ENCODE measurements at places on chromosomes 2 and 18.

- DNase-seq, result no peak
Measured at GRCh38 chr2:201513271-201513670, 61.7 kb downstream of the STRADB start.

GRCh38 chr2:100801402-100801801 lies 18.5 kb upstream of the NPAS2 start:
- DNase-seq, result no peak

DNA sequence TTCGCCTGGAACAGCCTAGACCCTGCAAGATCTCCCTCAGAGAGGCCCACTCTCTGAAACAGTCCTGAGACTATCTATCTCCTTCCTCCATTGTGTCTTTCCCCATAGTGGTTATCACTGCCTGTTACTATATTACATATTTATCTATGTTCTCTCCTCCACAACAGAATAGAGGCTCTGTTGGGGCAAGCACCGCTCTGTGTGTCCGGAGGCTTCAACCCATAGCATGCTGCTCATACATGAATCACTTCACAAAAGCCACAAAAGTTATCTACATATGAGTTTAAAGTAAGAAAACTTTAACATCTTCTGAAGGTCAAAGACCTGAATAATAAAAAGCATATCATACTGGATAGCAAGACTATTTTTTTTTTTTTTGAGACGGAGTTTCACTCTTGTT lies 242.1 kb upstream of the HS6ST1 start:
- no peak for DNase-seq

DNA sequence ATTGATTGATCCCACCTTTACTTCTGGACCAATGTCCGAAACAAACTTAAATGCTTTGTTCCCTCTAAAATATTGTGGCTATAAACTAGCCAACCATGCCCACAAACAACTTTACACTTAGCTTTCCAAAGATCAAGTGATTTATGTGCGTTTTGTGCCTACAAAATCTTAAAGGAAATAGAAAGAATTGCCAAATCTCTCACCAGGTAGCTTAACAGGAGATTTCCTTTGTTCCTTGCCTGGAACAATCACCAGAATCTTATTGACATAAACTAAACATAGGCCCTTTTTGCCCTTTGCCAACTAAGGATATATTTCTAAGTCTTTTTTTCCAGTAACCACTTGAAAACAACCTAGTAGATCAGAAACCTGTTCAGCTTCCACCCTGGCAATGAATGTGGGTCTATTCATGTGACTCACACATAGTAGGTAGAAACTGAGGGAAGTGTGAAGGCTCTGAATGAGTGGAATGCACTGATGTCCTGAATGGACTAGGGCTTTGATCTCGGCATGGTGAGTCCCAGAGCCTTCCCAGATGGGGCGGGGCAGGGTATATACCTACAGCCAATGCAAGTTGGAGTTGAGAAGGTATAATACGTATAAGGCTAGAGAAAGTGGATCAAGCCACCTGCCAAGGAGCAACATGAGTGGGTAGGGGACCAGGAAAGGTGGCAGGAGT lies 94.6 kb upstream of the PPP1CB start:
- DNase-seq, result no peak

DNA sequence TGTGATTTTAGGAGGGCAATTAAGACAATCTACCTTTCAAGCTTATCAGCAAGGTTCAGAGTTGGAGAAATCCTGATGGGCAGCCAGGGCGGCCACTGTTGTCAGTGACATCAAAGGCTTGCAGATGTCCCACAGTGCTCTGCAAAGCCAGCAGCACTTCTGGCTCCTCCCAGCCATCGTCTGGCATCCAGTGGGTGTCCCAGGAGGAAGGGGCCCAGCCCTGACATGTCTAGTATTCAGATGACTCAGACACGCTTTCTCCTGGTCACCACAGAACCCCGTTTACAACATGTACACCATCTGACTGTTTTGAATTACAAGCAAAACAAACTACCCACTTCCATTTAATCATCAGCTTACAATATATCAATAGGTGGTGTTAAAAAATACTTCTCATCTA lies 61.4 kb downstream of the CYRIA start:
- DNase-seq, result no peak

DNA sequence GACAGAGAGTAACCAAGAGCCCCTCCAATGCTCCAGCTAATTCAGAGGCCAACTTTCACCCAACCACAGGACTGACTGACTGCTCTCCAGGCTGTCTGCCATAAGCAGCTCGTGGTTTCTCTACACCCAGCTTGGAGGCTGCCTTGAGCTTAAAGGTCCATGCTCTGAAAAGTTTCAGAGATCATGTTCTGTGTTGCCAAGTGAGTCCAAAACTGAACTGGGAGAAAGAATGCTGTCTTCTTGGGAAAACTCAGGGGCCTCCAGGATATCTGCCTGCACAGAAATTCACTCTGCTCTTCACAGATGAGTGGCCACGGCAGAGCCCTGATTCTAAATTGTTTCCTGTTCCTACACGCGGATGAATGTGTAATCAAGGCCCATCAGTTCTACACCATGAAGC lies 51.1 kb downstream of the LPIN2 start:
- no peak for DNase-seq

- DNase-seq, result no peak
Measured at GRCh38 chr18:78699499-78699898, 280.1 kb upstream of the SALL3 start.

GRCh38 chr2:188176620-188177019 lies 115.1 kb upstream of the GULP1 start:
- DNase-seq, result no peak

GRCh38 chr2:180849851-180850250 lies 130.6 kb upstream of the UBE2E3 start:
- no peak for DNase-seq

- DNase-seq, result no peak
Measured at GRCh38 chr2:119315241-119315925, 51.3 kb downstream of the C2orf76 start.

DNA sequence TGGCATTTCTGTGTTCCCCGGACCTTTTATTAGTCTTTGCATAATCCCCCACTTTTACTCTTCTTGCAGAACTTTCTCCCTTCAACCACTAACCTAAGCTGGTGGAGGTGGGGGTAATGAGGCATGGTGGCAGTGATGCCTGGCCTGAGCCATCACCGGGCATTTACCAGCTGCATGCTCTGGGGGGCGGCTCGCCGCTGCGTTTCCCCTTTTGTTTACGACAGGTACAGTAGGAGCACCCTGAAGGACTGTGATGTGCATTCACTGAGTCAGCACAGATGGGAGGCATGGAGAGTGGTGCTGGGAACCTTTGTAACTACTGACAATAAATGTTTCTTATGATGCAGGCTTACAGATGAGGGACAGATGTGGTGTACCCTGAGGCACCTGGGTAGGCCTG lies 46.9 kb downstream of the PLEKHB2 start:
- DNase-seq, result no peak

- no peak for DNase-seq
Measured at GRCh38 chr18:23235336-23235735, 100.1 kb downstream of the CABLES1 start.

DNA sequence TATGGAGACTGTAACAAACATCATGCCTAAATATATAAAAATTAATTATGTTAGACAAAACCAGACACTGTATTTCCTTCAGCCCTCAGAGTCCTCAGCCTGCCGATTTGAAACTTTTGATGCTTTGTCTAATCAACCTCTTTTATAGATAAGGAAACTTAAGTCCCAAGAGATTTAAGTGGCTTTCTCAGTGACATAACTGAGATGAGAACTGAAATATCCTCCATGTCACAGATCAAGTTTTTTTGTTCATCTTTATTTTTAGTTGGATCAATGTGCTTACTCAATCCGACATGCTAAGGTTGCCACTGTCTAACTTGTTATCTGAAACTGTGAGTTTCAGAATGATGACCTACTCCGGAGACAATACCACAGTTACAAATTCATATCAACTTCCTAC lies 72.3 kb downstream of the BARD1 start:
- DNase-seq, result no peak

DNA sequence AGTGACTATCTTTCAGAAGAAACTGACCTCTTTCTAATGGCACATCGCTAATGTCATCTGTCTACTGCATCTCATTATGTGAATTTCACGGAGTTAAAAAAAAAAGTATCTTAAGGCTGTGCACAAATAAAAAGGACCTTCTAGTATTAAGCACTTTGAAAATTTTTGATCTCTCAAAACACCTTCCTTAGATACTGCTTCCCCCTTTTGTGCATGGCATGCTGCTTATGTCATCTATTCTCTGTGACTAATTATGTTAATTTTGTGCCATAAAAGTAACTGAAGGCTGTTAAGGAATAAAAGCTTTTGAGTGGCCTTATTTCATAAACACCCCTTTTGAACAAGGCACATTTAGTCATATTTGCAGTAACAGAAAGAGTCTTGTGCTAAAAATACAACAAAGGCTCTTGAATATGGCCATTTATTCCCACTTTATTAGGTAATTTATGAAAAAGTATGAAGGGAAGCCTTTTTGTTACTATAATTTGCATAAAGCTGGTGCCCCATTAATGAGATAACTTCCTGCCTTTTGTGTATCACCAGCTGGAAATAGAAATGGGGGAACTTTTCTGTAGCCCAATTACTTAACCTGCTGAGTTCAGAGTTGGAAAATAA lies 1412.0 kb upstream of the ZEB2 start:
- no peak for DNase-seq

DNA sequence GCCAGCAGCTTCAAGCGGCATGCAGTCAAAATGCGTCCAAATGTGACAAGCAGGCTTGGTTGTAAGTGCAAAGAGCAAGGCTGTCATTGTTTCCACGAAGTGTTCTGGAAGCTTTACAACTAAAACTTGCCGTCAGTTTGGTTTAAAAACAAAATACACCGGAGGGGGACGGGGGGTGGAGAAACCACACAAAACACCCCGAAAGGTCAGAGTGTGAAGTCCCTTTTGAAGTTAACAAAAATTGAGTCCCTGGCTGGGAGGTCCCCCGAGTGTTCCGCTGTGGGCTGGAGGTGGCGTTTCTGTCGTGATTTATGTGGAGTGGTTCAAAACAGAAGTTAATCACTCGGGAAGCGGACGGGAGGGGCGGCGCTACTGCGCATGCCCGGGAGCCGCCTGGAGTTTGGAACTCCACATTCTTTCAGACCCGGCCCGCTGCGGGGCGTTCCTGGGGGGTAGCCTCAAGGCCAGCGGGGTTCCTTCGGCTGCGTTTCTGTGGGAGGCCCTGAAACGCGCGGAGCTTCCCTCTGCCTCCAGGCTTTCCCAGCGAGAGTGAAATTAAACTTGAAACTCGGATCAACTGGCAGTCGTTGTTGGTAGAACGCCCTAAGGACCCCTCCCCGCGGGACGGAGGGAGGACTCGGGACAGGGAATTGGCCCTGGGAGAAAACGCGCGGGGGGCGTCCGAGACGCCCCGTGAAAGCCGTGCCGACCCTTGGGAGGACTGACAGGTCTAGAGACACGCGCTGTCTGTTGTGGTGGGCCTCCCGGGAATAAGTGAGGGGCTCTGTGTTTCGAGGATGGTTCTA lies 1.4 kb downstream of the TGIF1 start:
- no peak for DNase-seq

DNA sequence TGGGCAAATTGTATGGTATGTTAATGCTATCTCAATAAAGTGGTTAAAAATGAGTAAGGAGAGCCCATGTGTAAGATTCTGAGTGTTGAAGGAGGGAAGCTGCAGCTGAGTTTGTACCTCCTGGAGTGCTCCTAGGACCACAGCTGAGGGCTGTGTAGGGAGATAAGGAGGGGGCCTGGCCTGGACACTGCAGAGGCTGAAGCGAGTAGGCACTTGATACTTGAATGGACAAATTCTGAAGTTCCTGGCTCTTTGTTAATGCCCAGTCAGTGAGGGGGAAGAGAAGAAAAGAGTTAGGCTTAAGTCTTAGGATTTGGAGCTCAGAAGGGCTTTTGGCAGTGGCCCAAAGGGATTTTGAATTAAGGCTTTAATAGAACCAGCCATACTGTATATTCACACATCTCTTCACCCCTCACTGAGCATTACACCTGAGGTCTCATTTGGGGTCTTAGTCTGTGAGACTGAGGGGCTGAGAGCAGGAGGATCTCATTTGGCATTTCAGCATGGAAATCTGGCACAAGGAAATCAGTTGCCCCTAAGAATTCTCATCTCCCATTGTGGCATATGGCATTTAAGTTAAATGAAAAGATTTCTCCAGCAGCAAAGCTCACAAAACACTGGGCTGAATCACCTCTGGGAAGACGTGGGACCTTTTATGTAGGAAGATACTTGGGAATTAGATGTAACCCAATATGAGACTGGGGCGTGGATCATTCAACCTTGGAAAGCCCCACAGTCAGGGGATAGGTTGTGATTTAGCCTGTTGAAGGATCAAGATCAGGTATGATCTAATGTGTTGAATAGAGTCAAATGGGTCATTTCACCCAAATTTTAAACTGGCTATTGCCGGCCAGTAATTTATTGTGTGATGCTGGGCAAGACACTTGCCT lies 46.8 kb downstream of the LIPG start:
- no peak for DNase-seq

DNA sequence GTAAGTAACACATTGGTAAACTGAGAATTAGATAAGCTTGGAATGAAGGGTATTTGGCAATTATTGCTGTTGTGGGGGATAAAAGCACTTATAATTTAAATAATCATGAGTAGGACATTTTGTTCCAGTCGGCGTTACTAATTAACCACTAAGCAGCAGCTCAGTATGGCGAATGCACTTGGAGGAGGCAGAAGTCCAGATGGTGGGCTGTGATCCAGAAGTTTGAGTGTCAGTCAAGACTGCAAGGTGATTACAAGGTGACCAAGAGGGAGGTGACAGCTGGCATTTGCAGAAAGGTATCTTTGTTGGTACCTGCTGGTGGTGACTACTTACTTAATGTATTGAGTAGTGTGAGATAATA lies 643.6 kb upstream of the FAM98A start:
- DNase-seq, result no peak

DNA sequence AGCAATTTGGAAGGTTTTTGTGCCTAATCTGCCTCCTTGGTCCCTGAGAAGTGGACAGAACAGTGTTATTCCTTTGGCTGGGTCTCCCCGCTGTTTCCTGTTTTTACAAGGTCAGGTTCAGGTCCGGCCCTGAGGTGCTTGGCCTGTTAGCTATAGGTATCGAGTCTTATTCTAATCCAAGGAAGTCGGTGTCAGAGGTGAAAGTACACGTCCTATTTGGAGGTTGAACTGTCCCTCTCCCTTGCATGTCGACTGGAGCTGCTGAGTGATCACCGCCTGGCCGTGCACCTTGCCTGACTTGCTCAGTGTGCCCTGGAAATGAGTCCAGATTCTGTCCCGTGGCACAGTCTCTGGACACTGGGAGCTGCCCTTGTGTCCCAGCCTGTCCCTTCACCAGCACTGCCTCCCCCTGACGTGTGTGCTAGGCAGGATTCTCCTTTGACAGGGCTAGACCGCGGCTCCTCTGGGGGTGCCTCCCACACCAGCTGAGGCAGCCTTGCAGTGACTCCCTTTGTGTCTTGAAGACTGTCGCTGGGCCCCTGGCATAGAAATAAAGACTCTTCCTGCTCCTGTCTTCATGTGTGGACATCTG lies 65.7 kb upstream of the RBM44 start:
- no peak for DNase-seq

DNA sequence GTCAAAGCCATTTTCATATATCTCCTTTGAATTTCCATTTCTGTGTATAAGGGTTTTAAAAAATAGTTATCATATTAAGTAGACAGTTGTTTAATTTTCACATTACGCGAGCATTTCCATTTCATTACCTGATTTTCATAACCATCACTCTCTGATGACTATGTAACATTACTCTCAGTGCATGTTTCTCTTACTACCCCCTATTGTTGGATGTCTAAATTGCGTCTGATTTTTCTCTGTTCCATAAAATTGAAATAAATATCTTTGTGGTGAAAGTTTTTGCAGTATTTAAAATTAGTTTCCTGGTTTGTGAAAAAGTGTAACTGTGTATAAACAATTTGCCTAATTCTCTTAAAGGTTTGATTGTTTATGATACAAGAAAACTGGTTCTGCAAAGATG lies 123.8 kb downstream of the MYO1B start:
- no peak for DNase-seq

- no peak for DNase-seq
Measured at GRCh38 chr18:71011389-71011788, 722.5 kb downstream of the SOCS6 start.

Data from skeletal muscle cell (primary cell).